ENCODE measurements at places on chromosomes 4 and X. TPM values are rescaled to one million over a fixed set of nuclear protein-coding genes. Genes with fewer than 3 reads are reported as not detected.

AVPR2 gene
- total RNA-seq = 2.6 TPM

ATG4A gene
- 12.0 TPM for total RNA-seq

SHROOM2 gene
- total RNA-seq = 1.2 TPM

AMTN gene
- not detected for total RNA-seq

FBXW7 gene
- 120 TPM for total RNA-seq

CXCL5 gene
- total RNA-seq = 0.19 TPM

PDGFC gene
- 43.9 TPM for total RNA-seq

VGLL1 gene
- not detected for total RNA-seq

EDA gene
- total RNA-seq = 5.6 TPM

REELD1 gene
- total RNA-seq = not detected

MAGEA8 gene
- not detected for total RNA-seq

ITIH6 gene
- not detected for total RNA-seq

TFDP3 gene
- total RNA-seq = 0.40 TPM

CLGN gene
- total RNA-seq = 2.9 TPM

NIPAL1 gene
- total RNA-seq = 2.0 TPM

RNF175 gene
- total RNA-seq = 0.67 TPM

SLC6A14 gene
- total RNA-seq = not detected

HPGDS gene
- 2.0 TPM for total RNA-seq

MRPS18C gene
- total RNA-seq = 48.5 TPM

GYPB gene
- total RNA-seq = not detected

ZCCHC4 gene
- 9.5 TPM for total RNA-seq

F8A2 gene
- total RNA-seq = not detected

MAB21L2 gene
- 0.81 TPM for total RNA-seq

PAGE2 gene
- not detected for total RNA-seq

Measured in gastroesophageal sphincter (tissue), 4 donors.